ENCODE measurements at places on chromosomes 1 and 21.

- DNase-seq, result no peak
These were observed 1.9 kb downstream of the EIF4G3 start for GRCh38 chr1:21174654-21175323.

GRCh38 chr1:155261493-155261851 is 688 bp downstream of the SCAMP3 start:
- no peak for DNase-seq

DNA sequence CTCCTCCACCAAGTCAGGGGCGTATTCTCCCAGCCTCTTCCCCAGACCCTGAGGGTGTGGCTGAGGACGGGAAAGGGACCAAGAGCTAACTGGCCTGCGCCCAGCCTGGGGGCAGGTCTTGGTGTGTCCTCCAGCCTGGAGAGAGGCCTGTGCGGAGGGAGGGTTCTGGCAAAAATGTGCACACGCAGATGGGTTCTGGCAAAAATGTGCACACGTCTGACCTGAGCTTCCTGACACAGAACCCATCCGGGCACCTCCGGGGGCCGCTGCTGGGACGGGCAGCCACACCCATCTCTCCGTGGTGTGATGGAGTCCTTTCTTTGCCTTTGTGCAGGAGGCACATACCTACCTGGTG is 23.1 kb upstream of the PKP1 start:
- no peak for DNase-seq

- DNase-seq, result no peak
These were observed 35.2 kb upstream of the MUTYH start for GRCh38 chr1:45375104-45376090.

DNA sequence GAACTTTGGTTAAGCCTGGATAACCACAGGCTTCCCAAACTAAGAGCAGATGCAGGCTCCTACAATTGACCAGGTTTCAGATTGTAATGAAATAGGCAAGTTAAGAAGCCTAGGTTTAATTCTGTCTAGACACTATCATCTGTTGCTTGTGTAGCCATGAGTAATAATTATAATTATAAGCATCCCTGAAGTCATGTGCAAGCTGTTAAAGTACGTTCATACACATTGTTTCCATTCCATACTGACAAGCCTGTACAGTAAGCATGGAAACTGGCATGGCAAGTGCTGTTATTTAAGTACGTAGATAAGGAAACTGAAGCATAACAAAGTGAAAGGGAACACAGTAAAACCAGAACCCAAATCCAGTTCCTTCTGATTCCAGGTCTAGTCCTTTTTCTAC is 557.2 kb upstream of the BEND5 start:
- DNase-seq, result no peak

- DNase-seq, result no peak
These were observed 11.3 kb downstream of the OLFML3 start for GRCh38 chr1:113990530-113990929.

GRCh38 chr1:31373056-31373896 is at the start of gene FABP3:
TSS of gene FABP3 (minus strand) at chr1:31373076. CDS start at chr1:31373014, 62 bp downstream.
- DNase-seq, result no peak

DNA sequence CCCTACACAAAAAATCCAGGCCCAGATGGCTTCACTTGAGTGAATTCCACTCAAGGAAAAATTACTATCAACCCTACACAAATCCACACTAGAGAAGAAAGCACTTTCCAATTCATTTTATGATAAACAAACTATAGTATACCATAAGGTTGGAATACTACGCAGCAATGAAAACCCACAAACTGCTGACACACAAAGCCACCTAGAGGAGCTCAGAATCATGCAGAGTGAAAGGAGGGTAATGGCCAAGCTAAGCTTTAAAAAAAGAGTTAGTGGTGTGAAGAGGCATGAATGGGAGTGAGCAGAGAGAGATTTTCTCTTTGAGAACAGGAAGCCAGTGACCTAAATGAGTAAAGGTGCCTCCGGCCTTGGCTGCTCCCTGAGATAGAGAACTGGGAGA is 93.7 kb downstream of the DHRS3 start:
- DNase-seq, result no peak

- no peak for DNase-seq
These were observed 458 bp downstream of the CRABP2 start for GRCh38 chr1:156704930-156705320.

DNA sequence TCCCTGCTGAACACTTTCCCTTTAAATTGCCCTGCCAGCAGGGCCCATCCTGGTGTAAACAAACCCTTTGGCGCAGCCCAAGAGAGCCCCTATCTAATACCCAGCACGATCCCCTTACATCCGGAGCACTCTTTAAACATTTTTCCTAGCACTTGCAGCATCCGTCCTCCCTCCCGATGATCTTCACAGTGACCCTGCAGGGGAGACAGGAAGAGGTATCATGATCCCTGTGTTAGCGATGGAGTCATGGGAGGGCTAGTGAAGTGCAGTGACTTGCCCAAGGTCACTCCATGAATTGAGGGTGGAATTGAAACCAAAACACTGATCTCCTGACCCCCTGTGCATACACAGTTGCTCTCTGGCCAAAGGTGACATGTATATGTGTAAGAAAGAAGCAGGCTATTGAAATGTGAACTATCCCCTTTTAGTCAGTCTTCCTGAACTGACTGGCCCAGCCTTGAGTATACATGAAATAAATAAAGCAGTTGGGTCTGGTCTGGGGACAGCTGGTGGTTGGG is 9.8 kb upstream of the KCNQ4 start:
- no peak for DNase-seq

DNA sequence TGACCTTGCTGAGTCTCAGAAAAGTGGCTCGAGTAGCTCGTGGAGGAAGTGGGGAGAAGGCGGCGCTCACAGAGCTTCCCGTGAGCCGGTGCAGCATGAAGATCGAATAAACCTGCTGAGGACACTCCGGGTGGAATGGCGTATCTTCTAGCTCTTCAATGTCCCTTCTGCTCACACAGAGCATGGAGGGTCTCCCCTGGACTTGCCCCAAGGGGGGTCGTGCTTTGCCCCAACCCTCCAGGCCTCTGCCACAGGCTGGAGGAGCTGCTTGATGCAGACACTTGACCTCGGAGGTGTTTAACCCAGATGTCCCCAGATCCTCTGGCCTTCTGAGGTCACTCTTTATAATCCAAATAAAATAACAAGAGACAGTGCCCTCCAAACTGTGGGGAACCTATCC is 2.2 kb upstream of the KRTAP10-12 start:
- DNase-seq, result no peak

- DNase-seq, result no peak
These were observed 41.5 kb downstream of the TSEN15 start for GRCh38 chr1:184093071-184093470.

GRCh38 chr1:27269276-27269675 is 34.8 kb downstream of the WDTC1 start:
- DNase-seq, result no peak

- no peak for DNase-seq
These were observed 98.3 kb downstream of the ABCA4 start for GRCh38 chr1:94022471-94023189.

GRCh38 chr1:107286125-107286524 is 145.3 kb downstream of the NTNG1 start:
- DNase-seq, result no peak

DNA sequence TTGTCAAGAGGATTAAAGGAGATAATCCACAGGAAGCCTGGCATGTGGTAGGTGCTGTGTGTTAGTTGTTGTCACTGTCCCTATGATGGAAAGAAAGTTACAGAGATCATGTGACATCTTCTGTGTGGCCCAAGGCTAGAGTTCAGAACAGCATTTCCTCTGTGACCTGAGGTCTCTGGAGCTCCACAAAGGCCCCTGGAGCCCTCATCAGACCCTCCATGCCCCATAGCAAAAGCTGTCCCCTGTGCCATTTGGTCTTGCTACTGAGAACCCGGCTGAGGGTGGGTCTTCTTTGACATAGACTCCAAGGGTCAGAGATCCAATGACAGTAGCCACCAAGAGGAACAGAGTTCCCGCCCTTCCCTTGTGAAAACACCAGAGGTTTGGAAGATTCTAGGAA is 8.1 kb downstream of the CELA2B start:
- no peak for DNase-seq

DNA sequence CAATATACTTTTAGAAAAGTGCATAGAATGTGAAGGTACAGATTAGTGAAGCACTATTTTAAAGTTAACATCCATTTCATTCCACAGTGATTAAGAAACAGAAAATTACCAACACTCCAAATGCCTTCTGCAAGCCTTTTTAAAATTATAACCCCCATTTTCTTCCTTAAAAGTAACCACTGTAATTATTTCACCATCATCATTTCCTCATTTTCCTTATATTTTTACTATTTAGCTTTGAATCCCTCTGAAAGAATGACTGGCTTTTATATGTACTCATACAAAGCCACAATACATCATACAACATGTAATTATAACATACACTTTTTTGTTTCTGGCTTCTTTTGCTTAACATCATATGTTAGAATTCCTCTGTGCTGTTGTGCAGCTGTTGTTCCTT is 6.5 kb upstream of the NEGR1 start:
- DNase-seq, result no peak
